ENCODE measurements at places on chromosomes 13 and 19.

DNA sequence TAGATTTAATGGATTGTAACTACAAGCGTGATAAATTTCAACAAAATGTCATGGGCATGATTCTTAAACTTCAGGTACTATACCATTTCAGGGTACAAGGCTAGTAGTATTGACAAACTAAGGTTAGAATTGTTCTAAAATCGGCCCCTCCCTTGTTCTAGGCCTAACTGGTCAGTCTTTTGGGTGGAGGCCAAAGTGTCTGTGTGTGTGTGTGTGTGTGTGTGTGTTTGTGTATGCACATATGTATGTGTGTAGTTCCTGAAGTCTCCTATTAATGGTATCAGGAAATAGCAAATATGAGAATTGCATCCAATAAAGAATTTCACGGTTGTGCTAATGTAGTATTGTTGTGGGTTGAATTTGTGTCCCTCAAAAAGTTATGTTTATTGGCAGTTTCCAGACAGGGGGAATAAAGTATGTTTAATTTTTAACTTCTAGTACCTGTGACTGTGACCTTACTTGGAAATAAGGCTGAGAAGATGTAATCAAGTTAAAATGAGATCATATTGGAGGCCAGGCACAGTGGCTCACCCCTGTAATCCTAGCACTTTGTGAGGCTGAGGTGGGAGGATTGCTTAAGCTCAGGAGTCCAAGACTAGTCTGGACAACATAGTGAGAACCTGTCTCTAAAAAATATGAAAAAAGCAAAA lies 119.2 kb downstream of the KLF5 start:
- no peak for DNase-seq

DNA sequence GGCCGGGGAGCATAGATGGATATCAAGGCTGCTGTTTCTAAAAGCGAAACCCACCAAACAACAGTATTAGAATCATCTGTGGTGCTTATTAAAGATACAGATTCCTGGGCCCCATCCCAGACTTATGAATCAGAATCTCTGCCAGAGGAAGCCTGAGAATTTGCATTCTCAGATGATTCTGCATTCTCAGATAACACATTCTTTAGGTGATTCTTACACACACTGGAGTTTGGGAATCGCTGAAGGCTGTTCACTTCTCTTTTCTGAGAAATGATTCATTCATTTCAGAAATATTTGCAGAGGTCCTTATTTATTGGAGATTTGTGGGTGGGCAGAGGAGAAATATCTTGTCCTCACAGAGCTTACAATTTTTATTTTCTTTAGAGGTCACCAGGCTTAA lies 24.4 kb downstream of the ALOX5AP start:
- no peak for DNase-seq

DNA sequence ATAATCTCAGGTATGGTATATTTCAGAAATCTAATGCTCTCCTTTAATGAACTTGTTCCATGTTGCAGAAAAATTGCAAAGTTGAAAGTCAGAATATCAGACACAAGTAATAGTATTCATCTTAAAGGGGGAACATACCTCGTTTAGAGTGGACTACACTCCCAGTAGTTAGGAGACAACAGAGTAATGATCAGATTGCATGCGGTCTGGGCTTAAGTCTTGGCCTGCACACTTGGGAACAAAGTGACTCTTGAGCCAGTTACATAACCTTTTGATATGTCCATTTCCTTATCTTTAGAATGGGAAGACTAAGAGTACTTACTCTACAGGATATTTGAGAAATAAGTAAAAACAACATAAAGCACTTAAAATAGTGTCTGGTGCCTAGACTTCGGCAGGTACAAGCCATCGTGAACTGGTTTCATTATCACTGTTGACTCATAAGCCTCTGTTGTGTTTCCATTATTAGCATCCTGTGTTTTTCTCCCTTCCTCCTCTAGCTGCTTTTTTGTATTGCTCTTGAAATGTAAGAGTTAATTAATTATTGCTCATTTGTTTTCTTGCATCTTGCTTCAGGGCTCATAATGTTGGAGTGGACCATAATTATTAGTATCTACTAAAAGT lies 53.0 kb downstream of the DPY19L3 start:
- DNase-seq: no peak

DNA sequence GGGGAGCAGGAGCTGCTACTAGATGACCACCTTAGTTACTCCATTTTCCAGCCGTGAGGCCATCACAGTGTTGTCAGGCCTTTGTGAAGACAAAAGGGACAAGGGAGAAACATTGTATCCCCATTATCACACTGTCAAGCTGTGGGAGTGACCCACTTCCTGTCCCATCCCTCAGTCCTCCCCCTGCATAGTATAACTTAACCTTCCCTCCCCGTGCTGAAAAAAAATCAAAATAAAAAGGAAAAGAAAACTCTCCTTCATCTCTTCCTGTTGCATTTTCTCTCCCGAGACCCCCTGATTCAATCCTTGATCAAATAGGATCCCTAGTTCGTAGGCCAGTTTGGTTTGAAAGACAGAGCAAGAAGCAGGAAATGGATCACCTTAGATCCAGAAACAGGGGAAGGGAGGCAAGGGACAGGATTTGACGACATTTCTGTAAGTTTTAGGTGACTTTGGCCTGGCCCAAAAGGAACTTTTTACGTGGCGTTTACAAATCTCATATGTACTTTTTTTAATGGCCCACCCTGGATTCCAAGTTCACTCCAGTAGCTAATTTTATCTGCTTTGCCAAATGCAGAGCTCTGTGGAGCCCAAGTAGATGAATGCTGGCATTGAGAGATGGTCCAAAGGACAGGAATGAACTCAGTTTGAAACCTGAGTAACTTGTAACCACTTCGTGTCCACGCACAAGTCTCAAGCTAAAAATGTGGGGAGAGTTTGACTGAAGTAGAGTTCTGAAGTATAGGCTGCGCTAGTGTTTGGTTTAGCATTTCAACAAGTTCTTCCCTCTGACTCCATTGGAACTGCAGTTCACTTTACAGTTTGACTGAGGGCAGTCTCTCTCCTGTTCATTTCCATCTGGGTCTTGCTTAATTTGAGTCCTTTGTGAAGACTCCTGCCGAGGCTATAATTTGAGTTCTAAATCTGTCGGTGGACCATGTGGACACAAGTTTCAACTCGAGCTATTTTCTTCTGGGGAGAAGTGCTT lies 16.6 kb upstream of the GATAD2A start:
- no peak for DNase-seq

DNA sequence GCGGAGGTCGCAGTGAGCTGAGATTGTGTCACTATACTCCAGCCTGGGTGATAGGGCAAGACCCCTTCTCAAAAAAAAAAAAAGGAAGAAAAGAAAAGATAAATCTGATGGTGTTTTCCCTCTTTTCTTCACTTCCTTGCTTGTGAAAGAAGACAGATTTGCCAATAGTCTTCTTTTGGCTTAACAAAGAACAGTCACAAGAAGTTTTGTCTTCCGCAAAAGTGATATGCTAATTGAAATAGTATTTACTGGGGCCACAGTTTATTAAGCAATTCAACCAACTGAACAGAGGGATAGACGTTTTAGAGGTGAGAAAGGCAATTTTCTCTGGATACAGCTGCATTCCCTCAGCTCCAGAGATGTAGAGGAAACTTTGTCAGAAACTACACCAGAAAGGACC lies 22.9 kb upstream of the PLAUR start:
- no peak for DNase-seq

DNA sequence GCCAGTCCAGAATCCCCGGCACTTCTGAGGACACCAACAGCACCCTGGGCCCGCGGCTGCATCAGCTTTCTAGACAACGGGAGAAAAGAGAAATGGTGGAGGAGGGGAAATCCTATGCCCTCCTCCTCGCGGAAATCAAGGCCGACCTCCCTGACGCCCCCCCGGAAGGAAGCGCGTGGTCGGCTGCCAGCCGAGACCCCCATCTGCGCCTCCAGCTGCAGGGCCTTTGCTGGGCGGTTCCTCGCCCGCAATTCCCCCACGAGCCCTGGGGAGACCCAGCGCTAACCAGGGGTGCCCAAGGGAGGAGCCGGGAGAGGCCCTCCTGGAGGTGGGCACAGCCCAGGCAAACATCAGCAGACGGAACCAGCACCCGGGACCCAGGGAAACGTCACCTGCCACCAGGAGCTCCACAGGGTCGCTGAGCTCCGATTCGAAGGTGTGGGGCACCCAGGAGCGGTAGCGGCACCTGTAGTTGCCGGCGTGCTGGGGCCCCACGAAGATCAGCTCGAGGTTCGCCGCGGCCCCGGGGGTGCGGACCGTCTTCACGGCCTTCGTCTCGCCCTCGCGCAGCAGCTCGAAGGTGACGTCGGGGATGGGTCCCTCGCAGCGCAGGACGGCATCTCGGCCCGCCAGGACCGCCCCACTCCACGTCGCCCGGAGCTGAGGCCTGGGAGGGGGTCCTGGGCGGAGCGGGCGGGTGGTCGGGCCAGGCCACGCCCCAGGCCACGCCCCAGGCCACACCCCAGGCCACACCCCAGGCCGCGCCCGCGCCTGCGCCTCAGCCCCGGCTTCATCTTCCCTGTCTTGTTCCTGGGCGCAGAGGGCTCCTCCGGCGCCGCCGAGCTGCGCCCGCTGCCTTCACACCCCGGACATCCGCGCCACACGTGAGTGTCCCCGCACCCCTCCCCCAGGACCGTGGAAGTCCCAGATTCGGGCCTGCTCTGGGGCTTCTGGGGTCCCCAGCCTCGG lies 6.0 kb downstream of the A1BG start:
- DNase-seq: peak; percentile 66

- DNase-seq: no peak
These were observed at the start of gene PPM1N for GRCh38 chr19:45498411-45499195. TSS of gene PPM1N (plus strand) at chr19:45498443. CDS start at chr19:45498473, 30 bp downstream.

DNA sequence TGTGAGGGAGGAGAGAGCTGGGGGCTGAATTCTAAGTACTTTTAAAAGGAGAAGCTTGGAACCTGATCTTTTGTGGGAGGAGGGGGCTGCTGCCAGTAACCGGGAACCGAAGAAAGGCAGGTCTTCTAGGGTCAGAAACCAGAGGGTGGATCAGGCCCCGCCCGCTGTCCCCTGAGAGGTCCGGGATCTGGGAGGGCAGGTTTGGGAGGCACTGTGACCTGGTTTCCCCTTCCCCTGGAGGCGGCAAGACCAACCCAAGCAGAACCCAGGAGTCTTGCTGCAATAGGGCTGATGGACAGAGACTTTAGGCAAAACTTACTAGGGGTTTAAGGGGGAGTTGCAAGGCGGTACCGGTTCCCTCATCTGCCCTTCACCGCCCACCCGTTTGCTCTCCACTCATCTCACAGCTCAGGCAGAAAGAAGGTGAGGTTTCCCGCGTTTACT lies 707 bp upstream of the KLK8 start:
- DNase-seq: no peak

- no peak for DNase-seq
These were observed 7.8 kb upstream of the DGKH start for GRCh38 chr13:42040730-42041010.

DNA sequence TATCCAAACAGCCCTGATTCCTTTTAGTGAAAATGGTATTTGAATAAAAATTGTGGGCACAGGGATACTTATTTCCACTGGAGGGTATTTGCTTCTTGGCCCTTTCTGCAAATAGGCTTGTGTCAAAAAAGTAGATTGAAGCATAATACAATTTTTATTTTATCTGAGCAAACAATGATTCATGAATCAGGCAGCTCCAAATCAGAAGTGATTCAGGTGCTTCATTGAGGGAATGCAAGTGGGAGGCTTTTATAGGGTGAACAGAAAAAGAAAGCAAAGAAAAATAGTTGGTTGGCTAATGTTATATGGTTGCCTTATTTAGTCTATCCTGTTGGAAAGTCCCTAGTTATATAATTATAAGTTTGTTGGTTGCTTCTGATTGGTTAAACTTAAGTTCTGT lies 117.9 kb downstream of the ITGBL1 start:
- no peak for DNase-seq

DNA sequence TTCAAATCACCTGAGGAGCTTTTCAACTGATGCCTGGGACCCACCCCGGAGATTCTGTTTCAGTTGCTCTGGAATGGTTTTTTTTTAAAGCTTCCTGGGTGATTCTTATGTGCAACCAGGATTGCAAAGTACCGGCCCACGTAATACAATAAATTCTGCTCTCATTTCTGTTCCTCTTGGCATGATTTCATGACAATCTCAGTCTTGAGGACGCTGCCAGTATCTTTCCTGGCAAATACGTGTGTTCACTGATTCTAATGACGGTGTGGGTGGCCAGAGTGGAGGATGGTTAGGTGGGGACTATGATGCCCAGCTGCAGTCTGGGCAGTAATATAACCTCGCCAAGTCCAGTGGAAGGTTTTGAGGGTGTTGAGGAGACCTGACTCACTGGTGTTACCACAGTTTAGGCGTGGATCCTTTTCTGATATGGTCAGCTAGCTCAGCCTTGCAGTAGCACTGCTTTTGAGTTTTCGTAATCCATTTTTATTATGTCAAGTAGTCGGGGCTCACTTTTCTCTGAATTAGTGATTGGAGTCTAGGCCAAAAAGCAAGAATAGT lies 49.4 kb downstream of the FAM124A start:
- no peak for DNase-seq

GRCh38 chr13:25608181-25608580 lies 236.4 kb downstream of the ATP8A2 start:
- DNase-seq: no peak

GRCh38 chr13:27621116-27621365 lies 651 bp upstream of the POLR1D start:
- no peak for DNase-seq

DNA sequence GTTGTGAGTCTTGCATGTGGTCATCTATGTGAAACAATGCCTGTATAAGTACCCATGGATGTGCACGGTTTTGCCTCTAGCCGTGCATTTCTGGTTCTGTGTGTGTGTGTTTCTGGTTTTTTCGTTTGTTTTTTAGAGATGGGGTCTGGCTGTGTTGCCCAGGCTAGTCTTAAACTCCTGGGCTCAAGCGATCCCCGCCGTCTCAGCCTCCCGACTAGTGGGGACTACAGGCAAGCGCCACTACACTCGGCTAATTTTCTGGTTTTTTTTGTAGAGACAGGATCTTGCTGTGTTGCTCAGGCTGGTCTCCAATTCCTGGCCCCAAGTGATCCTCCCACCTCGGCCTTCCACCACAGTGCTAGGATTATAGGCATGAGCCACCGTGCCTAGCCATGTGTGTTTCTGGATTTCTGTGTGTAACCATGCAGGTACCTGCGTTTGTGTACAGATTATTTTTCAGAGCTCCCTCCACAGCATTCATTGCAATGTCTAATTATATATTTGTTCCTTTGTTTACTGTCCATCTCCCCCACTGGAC lies 15.9 kb upstream of the FOSB start:
- no peak for DNase-seq

GRCh38 chr13:75494491-75494890 lies 12.5 kb upstream of the TBC1D4 start:
- no peak for DNase-seq

DNA sequence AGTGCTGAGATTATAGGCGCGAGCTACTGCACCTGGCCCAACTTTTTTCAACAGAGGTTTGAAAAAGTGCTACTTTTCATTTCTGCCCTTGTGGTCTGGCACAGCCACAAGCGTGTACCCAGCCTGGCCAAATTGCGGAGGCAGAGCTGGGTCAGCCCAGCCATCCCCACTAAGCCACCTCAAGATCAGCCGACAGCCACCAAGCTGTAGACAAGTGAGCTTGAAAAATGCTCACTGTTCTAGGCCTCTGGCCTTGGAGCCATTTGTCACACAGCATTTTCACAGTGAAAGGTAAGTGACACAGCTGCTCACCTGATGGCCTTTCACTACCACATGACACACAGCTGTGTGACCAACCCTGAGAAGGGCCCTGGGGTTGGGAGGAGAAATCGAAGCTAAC lies 27.3 kb downstream of the DNMT1 start:
- DNase-seq: no peak

GRCh38 chr13:98275681-98276171 lies 98.7 kb upstream of the RNF113B start:
- no peak for DNase-seq
